ENCODE measurements at places on chromosomes 2 and 18. TPM values are rescaled to one million over a fixed set of nuclear protein-coding genes. Genes with fewer than 3 reads are reported as not detected.

MYOM1 gene
- total RNA-seq, result 0.92 TPM

FIGN gene
- total RNA-seq, result 19.5 TPM

DNA sequence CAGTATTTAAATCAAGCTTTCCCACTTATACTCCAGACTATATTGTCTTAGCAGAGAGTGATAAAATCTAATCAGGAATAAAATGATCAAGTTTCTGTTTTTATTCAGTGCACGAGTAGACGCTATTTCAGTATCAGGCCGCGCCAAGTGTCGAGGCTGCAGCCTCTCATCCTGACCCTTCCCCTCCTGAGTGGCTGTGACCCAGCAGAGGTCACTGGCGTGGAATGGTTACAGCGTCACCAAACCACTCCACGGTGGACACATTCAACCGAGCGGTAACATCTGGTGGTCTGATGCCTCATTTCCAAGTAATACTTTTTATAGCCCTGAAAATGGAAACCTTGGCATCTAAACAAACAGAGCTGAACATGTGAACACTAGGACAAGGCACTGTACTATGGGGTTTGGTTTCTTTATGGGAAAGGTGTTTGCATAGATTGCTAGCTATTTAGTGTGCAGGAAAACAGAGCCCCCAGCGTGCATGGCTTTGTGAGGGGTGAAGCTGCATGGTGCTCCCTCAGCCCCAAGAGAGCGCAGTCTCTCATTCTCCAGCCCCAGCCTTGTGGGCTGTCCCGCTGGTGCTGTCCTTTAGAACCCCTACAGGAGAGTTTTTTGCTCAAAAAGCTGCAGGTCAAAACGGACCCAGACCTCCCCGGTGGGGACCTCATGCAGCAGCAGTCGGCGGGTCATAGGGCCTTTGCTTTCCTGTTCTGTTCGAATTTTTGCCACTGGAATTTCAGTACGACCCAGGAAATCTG, 28.4 kb downstream of the FAM228A start:
- DNase-seq, result no peak

GRCh38 chr18:44637210-44638033, 43.3 kb upstream of the SETBP1 start:
- DNase-seq, result no peak

DNA sequence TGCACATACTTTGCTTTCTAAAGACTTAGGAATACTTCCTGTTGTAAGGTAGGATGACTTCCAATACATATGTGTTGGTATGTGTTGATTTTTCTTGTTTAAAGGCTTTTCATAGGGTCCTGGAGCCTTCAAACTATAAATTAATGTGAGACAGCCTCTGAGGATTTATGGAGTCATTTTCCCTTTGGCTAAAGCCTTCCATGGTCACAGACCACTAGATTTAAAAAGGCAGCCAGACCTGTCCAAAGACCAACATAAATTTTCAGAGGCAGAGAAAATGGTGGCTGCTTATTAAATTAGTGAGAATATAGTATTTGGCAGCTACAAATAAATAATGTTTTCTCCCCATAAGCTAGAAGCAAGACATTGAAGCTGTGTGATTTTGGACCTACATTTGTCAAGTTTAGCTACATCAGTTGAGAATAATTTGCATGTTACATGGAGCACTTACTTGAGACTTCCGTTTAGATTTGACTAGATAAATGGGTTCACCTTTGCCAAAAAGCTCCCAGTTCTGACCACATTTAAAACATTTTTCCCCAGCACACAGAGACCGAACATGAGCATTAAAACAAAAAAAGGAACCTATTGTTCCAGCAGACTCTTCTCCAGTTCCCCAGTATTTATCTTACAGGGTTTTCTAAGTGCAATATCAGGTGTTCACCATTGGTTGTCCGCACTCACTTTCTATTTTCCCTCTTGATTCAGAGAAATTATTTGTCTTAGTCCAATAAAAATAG, 402.9 kb downstream of the PARD3B start:
- DNase-seq, result no peak

ALPP gene
- 7.3 TPM for total RNA-seq

- no peak for DNase-seq
These were observed 214.3 kb downstream of the FAM210A start for GRCh38 chr18:13511961-13512577.

Data from Panc1 (cell line).